ENCODE measurements at places on chromosomes 4 and X. TPM values are rescaled to one million over a fixed set of nuclear protein-coding genes. Genes with fewer than 3 reads are reported as not detected.

GRCh38 chr4:14920237-14920636 is 82.0 kb upstream of the CPEB2 start:
- DNase-seq: no peak

- no peak for DNase-seq
Observed at GRCh38 chrX:65925005-65925404, 114.9 kb downstream of the VSIG4 start.

- no peak for DNase-seq
Observed at GRCh38 chr4:5900844-5901243, 8.0 kb upstream of the CRMP1 start.

DNA sequence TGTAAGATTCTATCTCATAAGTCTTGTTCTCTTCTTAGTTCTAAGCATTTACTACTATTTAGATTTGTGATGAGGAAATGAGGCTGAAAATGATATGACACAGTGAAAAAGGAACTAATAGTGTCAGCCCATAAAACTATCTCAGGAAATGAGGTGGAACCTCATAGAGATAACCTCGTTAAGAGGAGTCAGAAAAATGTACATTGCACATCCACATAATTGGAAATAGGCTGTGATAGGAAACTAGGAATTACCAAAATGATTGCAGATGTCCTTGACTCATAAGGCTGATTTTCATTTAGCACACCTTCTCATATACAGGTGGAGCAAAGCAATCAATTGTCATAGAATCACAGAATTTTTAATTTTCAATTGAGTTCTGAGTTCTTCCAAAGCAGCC is 26.8 kb downstream of the ANXA10 start:
- DNase-seq: no peak

- DNase-seq: no peak
Observed at GRCh38 chr4:120517966-120518365, 404.6 kb downstream of the PRDM5 start.

DNA sequence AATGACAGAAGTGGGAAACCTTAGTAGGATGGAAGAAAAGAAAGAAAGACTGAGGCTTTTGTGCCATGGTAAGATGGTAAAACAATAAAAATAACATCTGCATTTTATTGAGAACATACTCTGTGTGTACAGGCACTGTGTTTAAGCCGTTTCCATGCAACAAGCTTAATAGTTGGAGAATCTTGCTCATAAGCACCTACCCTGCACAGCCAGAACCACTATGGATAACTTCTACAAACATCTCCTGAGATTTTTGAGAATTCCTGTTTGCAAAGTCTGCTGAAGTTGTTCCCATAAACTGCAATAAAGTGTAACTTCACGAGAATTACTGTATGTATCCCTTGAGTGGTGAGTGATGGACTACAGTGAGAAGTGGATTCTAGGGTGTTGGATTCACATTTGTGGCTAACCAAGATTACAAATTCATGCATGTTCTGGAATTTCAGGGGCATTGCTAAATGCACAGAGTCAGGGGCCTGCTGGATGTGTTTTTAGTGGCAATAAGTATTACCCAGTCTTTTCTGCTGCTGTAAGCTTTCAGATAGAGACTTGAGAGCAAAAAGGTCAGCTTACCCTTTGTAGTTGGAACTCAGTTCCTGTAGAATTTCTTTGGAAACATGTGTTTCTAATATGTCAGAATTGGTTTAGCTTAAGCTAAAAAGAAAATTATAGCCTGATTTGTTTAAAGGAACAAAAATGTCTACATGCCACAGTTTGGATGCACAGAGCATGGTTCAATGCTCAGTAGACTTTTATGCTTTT is 132.5 kb downstream of the AFF1 start:
- DNase-seq: no peak

GRCh38 chr4:144627663-144628076 is 18.3 kb upstream of the HHIP start:
- DNase-seq: no peak

DNA sequence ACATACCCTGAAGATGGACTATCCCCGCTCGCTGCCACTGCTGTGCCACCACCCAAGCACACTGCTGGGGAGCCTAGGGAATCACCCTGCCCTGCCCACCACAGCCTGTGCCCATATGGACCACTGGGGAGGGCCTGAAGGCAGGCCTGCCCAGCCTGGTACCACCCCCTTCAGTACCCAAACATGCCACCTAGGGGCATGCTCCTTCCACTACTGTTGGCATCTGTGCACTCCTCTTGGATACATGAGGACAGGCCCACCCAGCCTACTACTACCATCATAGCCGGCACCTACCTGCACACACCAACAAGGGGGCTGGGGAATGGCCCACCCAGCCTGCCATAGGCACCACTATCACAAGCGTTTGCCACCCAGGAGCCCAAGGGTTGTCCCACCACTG is 30.1 kb upstream of the PRDX4 start:
- DNase-seq: no peak

DNA sequence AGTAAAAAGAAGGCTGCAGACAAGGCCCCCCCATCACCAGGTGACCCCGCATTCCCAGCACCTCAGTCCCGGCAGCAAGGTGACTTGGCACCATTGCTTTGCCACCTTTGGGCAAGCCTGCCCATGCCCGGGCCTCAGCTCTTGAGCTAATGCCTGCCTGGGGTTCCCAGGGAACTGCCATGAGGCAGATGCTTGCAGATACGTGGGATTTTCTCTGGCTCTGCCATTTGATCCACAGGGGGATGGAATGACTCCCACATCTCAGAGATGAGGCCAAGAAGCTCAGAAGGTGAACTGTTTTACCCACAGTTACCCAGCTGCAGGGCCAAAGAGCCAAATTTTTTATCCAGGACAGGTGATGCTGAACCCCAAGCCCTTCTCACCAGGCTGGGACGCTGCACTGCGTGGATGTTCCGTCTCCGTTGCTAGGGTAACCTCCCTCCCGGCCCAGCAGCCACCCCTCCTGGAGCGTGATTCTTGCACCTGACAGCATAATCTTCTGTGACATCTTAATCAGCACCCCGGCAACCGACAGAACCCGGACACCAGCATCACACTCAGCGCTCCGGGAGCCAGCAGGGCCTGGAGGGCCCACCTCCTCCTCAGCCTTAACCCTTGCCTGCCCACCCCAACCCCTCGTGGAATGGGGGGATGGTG is 15.7 kb upstream of the MSX1 start:
- DNase-seq: no peak

DNA sequence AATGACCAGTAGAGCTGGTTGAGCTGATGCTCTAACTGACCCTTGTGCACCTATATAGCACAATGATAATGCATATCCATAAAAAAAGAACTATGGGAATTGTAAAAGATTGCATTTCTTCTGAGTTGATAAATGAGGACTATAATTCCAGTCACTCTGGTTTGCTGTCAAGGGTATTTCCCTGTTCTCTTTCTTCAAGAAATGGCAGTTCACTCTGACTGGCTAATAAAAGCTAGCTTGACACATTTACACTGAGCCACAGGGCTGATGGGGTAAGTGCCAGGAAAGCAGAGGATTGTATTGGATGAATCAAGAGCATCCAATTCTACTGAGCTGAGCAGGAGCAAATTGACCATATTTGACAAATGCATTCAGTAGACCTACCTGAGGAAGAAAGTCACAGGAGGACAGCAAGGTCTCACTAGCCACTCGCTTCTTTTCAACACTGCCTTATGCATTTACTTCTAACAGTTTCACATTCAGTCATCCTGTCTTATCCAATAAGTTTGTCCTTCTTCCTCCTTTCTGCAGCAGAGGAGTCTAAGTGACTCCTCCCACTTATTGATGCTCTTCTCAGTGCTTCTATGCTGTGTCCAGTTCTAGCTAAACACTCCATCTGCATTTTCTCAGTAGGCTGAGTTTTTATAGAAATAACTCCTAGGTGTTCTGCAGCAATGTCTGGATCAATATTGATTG is 43.0 kb downstream of the RBMX2 start:
- no peak for DNase-seq

- peak; percentile 12 for DNase-seq
Observed at GRCh38 chr4:1294424-1294823, 4.7 kb downstream of the MAEA start.

DNA sequence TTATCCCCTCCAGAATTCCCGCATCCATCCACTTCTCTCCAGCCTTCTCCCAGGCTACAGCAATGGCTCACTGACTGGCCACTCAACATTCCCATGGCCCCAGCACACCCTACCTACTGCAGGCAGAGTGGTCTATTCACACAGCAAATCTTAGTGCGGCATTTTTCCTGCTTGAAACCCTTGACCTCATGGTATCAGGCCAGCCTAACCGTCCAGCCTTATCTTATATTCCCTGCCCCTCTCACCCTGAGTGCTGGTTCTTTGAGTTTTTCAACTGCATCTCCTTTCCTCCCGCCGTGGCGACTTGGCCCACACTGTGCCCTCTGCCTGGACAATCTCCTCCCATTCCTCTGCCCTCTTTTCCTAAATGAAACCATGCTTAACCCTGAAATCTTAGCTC is 10.0 kb upstream of the S100G start:
- no peak for DNase-seq

GRCh38 chr4:26916195-26916594 is 55.6 kb downstream of the STIM2 start:
- DNase-seq: no peak

- DNase-seq: no peak
Observed at GRCh38 chr4:177391287-177391686, 51.0 kb downstream of the AGA start.

DNA sequence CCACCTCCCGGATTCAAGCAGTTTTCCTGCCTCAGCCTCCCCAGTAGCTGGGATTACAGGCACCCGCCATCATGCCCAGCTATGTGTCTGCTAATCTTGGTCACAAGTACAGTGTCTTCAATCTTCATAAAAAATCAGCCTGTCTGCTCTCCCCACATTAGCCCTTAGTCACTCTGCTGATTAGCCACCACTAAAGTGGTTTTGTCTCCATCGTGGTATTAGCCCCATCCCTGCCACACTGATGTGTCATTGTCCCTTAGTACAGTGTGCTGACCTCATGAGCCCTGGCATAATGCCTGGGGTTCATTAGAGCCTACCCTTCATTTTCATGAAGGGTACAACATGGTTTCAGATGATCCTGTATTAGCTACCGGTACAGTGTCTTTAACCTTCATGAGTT is 49.9 kb downstream of the ZNF157 start:
- no peak for DNase-seq

DNA sequence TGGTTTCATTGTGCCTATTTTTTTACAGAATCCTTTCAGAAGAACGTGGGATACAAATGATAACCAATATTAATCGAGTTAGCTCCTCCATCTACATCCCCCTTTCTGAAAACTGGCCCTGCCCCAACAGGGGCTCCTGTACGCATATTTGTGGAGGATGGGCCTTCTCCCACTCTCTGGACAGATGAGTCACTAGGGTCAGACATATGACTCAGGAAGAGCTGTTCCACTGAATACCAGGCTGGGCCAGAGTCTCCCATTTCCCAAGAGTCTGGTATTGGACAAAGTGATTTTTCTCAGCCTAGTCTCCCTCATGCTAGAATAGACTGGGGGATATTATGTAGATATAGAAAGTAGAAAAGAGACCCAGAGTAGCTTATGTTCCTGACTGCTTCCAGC is 142.4 kb downstream of the TSPAN5 start:
- DNase-seq: no peak

DNA sequence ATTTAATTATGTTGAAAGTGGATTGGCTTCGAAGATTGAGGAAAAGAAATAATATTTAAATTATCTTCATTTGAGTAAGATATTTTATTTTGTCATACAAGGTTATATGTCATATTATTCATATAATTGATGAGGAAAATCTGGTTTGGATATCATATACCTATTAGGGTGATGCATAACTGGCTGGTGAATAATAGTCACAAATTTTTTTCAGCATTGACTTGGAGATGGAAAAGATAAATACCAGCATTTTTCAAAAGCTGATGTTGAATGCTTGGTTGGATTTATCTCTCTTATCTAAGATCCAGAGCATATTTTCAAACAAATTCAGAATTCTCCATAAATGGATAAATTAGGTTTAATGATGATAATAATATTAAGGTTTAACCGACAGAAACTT is 93.5 kb upstream of the SLIT2 start:
- no peak for DNase-seq

DNA sequence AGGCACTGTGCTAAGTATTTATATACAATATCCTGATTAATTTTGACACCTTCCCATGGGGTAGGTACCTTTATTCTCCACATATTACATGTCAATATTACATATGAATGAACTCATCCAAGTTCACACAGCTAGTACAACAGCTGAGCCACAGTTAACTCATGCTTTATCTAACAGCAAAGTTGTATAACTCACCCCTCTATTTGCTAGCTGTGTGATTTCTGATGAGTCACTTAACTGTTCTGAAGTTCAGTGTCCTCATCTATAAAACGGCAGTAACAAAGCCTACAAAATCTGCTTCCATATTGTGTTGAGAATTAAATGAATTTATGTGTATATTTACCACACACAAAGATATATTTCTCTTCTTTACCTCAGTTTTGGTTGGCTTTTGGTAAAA is 48.2 kb upstream of the KDR start:
- no peak for DNase-seq

GRCh38 chrX:118207831-118208453 is 91.3 kb upstream of the KLHL13 start:
- DNase-seq: no peak

GRCh38 chr4:168150420-168151050 is 58.2 kb downstream of the ANXA10 start:
- DNase-seq: no peak

- DNase-seq: no peak
Observed at GRCh38 chrX:72399816-72400215, 94.1 kb upstream of the CITED1 start.

- DNase-seq: peak; percentile 84
Observed at GRCh38 chr4:108830509-108831244, 67.8 kb upstream of the ETNPPL start.

GRCh38 chr4:151583157-151583914 is 174.4 kb downstream of the FHIP1A start:
- DNase-seq: no peak

- no peak for DNase-seq
Observed at GRCh38 chr4:182679533-182679932, 237.7 kb downstream of the DCTD start.

- no peak for DNase-seq
Observed at GRCh38 chr4:74395633-74396032, 30.7 kb downstream of the EREG start.

GRCh38 chr4:6561173-6561516 is 13.8 kb upstream of the MAN2B2 start:
- no peak for DNase-seq

Gene MAGEC1
- total RNA-seq: not detected

Gene ARMCX4
- total RNA-seq: 8.5 TPM

Gene OTUD6A
- not detected for total RNA-seq

Gene H2BW2
- not detected for total RNA-seq

Gene SOWAHB
- total RNA-seq: 8.4 TPM

Gene CLTRN
- 1.3 TPM for total RNA-seq

Gene TMEM271
- not detected for total RNA-seq

Gene ITM2A
- total RNA-seq: 24.0 TPM

Gene GYPA
- total RNA-seq: not detected

Gene AFP
- total RNA-seq: not detected

Gene NUDT10
- total RNA-seq: not detected

Gene FAM184B
- 1.0 TPM for total RNA-seq

Measured in upper lobe of left lung (tissue), 6 donors.